Posterior cingulate gyrus (tissue), 11 donors: ENCODE measurements at places on chromosomes 12 and 14.

DNA sequence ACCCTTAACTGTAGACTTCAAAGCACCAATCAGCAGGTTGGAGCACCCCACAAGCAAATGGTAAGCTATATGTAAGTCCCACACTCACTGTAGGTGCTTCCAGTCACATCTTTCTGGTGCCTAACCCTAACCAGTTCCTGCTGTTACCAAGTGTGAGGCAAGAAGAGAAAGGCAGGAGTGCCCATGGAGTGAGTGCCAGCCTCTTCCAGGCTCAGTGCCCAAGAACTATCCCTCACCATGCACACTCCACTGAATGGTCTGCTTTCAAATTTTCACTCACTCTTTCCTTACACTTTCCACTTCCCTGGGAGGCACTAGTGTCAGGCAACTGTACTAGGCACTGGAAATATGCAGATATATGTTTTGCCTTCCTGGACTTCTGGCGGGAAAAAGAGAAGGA lies 62.2 kb upstream of the ZDHHC17 start:
- DNase-seq: no peak

GRCh38 chr12:132160601-132161035 lies 16.4 kb downstream of the NOC4L start:
- DNase-seq: peak; percentile 67

DNA sequence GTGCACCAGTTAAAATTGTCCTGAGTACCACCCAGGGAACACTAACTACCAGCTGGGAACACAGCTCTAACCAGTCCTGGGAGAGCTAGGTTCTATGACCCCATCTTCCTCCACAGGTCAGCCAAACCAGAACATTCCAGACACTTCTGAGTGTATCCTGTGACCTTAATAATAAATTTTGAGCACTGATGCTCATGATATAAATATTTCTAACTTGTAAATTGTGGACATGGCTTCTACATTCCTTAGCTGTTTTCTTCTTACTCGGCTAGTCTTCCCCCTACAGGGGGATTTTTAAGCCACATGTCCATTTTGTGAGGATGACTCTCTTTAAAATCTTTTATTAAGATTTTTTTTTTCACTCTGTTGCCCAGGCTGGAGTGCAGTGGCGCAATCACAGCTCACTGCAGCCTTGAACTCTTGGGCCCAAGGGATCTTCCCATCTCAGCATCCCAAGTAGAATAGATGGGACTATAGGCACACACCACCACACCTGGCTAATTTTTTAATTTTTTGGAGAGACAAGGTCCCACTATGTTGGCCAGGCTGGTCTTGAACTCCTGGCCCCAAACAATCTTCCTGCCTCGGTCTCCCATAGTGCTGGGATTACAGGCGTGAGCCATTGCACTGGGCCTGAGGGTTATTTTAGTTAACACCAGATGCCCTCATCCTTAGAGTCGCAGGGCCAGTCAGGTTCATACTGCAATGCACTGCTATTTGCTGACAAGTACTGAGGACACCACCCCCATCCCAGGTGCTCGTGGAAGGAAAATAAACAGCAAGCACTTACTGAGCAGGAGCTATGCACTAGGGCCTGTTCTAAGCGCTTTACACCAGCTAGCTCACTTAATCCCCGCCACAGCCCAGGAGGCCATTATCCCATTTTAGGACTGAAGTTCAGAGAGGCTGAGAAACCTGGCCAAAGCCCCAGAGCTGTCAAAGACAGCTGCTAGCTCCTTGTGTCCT lies 142.6 kb upstream of the NCOR2 start:
- DNase-seq: no peak

DNA sequence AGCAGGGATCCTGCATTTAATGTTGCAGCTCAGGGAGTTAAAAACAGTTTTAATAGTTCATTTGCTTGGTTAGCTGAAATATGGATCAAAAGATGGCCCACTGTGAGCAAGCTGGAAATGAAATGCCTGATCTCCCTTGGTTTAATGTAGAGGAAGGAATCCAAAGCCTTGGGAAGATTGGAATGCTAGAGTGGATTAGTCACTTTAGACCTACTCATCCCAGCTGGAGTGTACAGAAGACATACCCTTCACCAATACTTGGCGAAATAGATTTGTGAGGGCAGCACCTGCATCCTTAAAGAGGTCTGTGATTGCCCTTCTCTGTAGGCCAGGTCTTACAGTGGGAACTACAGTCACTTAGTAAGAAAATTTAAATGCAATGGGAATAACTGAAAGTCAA lies 58.0 kb upstream of the KRAS start:
- no peak for DNase-seq

DNA sequence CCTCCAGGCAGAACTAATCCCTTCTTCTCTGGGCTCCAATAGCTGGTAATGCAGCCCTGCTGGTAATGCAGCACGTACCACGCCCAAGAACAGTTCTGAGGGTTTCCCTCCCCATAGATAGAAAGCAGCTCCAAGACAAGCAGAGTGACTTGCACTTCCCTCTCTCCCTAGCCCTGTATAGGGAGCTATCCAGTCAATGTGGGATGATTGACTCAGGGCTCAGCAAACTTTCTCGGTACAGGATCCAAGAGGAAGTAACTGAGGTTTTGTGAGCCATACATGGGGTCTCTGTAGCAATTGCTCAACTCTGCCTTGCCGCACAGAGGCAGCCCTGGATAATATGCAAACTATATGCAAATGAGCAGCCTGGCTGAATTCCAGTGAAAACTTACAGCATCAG lies 15.5 kb upstream of the FKBP4 start:
- DNase-seq: no peak

- DNase-seq: no peak
These were observed 19.1 kb downstream of the SCFD1 start for GRCh38 chr14:30641207-30641606.

DNA sequence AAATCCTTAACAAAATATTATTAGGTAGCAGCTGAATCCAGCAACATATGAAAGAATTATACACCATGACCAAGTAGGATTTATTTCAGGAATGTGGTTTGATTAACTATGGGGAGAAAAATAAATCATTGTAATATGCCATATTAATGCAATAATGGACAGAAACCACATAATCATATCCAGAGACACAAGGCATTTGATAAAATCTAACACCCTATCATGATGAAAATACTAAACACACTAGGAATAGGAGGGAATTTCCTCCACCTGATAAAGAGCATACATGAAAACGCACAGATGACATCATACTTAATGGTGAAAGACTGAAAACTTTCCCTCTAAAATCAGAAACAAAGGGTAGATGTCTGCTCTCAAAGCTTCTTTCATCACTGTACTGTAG lies 238.9 kb downstream of the PHLDA1 start:
- no peak for DNase-seq

GRCh38 chr12:57055824-57056223 lies 5.9 kb upstream of the MYO1A start:
- DNase-seq: no peak
